ENCODE measurements at places on chromosomes 11 and 22.

DNA sequence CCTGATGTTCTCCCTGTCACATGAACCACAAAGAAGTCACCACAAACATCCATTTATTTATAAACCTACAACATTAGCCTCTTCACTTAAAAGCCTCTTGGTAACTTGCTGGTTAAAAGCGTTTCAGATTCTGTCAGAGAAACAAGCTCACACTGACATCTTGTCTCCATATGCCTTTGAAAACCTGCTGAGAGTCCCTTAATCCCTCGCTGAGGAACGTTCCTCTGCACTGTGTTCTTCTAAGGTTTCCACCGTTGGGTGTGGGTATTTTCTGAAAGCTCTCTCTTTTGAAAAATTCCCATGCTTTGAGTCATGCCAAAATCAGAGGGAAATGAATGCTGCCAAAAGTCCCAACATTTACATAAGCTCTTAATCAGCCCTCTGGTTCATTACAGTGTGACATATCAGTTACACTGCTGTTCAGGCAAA is 149.8 kb downstream of the CCDC34 start:
- DNase-seq = no peak

- no peak for DNase-seq
Observed at GRCh38 chr22:32226326-32227104, 21.6 kb upstream of the RFPL2 start.

DNA sequence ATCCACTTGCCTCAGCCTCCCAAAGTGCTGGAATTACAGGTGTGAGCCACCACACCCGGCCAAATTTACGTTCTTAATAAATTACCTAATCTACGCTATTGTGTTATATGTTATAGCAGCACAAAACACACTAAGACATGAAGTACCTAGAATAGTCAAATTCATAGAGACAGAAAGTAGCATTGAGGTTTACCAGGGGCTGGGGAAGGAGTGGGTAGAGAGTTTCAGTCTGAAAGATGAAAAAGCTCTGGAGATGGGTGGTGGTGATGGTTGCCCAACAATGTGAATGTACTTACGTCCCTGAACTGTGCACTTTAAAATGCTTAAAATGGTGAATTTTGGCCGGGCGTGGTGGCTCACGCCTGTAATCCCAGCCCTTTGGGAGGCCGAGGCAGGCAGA is 65.7 kb upstream of the NUP50 start:
- no peak for DNase-seq

GRCh38 chr11:75525433-75526191 is at the start of gene GDPD5:
Gene GDPD5, minus strand, starts transcription at chr11:75525941. Its CDS starts 48,206 bp downstream, at chr11:75477735.
- DNase-seq = peak; percentile 87

DNA sequence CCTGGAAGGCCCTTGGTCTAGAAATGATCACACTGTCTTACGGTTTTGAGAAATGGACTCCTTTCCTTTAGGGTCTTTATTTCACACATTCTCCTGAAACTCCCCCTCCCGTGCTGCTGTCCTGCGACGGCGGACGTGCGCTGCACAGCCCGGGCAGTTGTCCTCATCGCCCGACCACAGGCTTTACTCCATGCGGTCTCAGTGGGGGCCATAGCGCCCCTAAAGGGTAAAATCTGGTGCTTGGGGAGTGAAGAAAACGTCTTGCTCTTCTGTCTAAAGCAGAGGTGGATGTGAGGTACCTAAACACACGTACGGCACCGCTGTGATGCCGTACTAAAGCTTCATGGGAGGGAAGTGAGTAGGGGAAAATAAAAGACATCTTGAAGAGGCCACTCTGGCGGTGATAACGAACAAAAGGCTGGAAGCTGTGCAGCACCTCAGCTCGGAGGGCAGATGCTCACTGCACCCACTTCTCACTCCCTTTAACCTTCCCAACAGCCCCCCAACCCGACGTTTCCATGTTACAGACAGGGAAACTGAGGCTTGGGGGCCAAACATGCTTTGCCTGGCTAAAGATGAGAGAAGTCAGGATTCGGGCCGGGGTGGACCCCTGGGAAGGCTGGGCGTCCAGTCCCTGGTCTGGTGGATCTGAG is 22.6 kb downstream of the MPPED1 start:
- no peak for DNase-seq

Measured in stimulated activated CD4-positive, alpha-beta T cell treated with anti-CD3 and anti-CD28 coated beads, Interleukin-4, amount 100 ng/mL, for 24 hours (primary cell).